Naive thymus-derived CD8-positive, alpha-beta T cell (primary cell): ENCODE measurements at places on chromosomes 4 and X. TPM values are rescaled to one million over a fixed set of nuclear protein-coding genes. Genes with fewer than 3 reads are reported as not detected.

DNA sequence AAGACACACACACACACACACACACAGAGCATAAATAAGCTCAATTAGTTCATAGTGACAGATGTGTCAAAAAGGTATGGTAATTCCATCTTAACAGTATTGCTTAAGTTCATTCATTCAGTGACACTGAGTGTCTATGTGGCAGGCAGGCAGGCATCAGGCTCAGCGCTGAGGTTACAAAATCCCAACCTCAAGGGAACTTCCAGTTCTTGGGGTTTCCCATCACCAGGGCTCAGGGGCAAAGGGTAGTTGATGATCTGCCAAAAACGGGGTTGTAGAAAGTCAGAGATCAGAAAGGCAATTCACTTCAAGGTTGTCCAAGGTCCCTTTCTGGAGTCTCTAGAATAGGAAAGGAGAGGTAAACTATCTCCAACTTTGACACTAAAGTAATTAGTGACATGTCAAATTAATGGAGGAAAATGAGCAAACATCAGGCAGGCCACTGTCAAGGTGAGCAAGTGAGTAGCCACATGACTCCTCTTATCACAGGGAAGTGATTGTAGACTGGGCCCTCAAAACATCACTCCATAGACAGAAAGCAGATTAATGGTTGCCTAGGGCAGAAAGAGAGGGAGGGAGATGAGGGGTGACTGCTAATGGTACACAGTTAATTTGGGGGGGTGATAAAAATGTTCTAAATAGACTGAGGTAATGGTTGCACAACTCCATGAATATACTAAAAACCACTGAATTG, 41.8 kb downstream of the GPC4 start:
- no peaks in the 10 kb centered on the region for H3K4me1 ChIP-seq
- no peaks in the 10 kb centered on the region for H3K36me3 ChIP-seq
- peaks cover 5% of the 10 kb centered on the region for H3K27me3 ChIP-seq
- H3K27ac ChIP-seq, result no peak overlapping the region
- H3K4me3 ChIP-seq, result no peak overlapping the region
- DNase-seq, result no peak

DAPP1 gene
- polyA plus RNA-seq, result 12.2 TPM

GRCh38 chr4:186291256-186291890, 25.4 kb downstream of the F11 start:
- DNase-seq, result no peak
- no peak overlapping the region for H3K4me3 ChIP-seq
- H3K36me3 ChIP-seq, result no peaks in the 10 kb centered on the region
- no peaks in the 10 kb centered on the region for H3K4me1 ChIP-seq
- peaks cover 27% of the 10 kb centered on the region for H3K27me3 ChIP-seq
- no peak overlapping the region for H3K27ac ChIP-seq

GRCh38 chr4:138445098-138445497, 202.9 kb upstream of the SLC7A11 start:
- H3K4me3 ChIP-seq, result no peak overlapping the region
- no peaks in the 10 kb centered on the region for H3K36me3 ChIP-seq
- H3K27me3 ChIP-seq, result no peaks in the 10 kb centered on the region
- H3K27ac ChIP-seq, result no peak overlapping the region
- peaks cover 2% of the 10 kb centered on the region for H3K4me1 ChIP-seq

DNA sequence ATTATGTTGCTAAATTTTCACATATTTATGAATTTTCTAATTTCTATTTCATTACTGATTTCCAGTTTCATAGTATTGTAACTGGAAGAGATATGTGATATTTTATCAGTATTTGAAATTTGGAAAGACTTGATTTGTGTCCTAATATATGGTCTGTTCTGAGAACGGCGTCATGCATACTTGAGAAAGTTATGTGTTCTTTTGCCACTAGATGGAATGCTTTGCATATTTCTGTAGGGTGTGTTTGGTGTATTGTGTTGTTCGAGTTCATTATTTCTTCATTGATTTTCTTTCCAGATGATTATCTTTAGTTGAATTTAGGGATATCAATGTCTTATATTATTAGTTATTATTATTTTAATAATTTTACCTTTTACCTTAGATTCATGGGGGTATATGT, 110.6 kb upstream of the ITM2A start:
- H3K4me3 ChIP-seq, result no peak overlapping the region
- peaks cover 9% of the 10 kb centered on the region for H3K27me3 ChIP-seq
- DNase-seq, result no peak
- no peak overlapping the region for H3K27ac ChIP-seq

DRP2 gene
- polyA plus RNA-seq, result not detected

- no peaks in the 10 kb centered on the region for H3K4me1 ChIP-seq
- H3K36me3 ChIP-seq, result no peaks in the 10 kb centered on the region
- no peak overlapping the region for H3K27ac ChIP-seq
- H3K27me3 ChIP-seq, result no peaks in the 10 kb centered on the region
Observed at GRCh38 chr4:47071901-47072341, 40.6 kb downstream of the GABRB1 start.

GRCh38 chr4:28402751-28403150, 1542.1 kb downstream of the STIM2 start:
- no peak overlapping the region for H3K27ac ChIP-seq
- H3K4me3 ChIP-seq, result no peak overlapping the region
- no peaks in the 10 kb centered on the region for H3K27me3 ChIP-seq
- no peaks in the 10 kb centered on the region for H3K4me1 ChIP-seq
- H3K36me3 ChIP-seq, result no peaks in the 10 kb centered on the region

- no peak for DNase-seq
- peaks cover 2% of the 10 kb centered on the region for H3K27me3 ChIP-seq
Observed at GRCh38 chrX:155334486-155335336, at the start of gene CLIC2. Gene CLIC2 (minus strand): TSS chrX:155334614. CDS start chrX:155334427, 187 bp downstream.

DNA sequence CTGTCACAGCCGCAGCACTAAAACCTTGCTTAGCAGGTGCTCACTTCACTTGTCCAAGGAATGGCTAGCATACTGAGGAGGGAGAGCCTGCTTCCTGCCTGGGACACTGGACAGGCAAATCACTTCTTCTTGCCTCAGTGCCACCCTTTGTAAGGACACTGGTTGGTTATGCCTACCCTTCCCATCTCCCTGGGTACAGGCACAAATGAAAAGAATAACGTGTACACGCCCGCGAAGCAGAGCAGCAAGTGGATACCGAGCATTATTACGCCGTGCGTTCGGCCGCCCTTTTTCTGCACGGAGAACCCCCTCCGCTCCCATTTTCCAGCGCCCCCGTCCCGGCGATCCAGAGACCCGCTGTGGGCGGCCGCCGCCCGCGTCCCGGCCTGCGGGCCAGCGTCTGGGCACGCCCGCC, 338 bp upstream of the KLHL2 start:
- peak overlapping the region; percentile 88 for H3K4me3 ChIP-seq
- H3K4me1 ChIP-seq, result peaks cover 70% of the 10 kb centered on the region
- H3K36me3 ChIP-seq, result no peaks in the 10 kb centered on the region
- H3K27ac ChIP-seq, result peak overlapping the region; percentile 94

DNA sequence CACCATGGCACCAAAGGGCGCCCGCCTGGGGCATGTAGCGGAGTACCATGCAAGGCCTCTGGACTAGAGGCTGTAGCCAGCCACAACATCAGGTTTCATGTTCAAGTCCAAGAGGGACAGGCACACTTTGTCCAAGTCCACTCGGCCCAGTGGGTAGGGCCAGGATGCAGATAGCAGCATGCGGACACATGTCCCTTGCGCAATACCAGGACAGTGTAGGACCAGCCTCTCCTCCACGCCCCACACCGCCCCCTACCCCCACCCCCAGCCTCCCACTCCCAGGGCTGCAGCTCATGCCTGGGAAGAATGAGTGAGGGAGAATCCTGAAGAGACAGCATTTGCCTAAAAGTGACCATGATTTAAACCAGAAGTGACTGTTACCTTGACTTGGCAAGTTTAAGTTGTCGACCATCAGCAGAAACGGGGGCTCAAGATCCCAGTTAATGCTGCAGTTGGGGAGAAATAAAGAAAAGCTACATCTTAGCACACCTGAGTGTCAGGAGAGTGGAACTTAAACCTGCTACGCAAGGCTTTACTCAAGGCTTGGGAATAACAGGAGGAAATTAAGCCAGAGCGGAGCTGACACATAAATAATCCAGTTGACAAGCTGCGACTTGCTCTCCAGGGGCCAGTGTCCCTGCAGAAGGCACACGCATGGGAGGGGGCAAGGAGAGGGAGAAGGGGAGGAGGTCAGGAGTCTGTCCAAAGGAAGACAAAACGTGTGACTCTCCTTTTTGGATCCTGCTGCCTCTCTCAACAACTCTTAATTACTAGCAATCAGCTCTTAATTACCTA, 221.7 kb downstream of the BCOR start:
- no peaks in the 10 kb centered on the region for H3K36me3 ChIP-seq
- DNase-seq, result no peak
- H3K4me3 ChIP-seq, result no peak overlapping the region
- H3K27ac ChIP-seq, result no peak overlapping the region
- peaks cover 23% of the 10 kb centered on the region for H3K4me1 ChIP-seq
- no peaks in the 10 kb centered on the region for H3K27me3 ChIP-seq

DNA sequence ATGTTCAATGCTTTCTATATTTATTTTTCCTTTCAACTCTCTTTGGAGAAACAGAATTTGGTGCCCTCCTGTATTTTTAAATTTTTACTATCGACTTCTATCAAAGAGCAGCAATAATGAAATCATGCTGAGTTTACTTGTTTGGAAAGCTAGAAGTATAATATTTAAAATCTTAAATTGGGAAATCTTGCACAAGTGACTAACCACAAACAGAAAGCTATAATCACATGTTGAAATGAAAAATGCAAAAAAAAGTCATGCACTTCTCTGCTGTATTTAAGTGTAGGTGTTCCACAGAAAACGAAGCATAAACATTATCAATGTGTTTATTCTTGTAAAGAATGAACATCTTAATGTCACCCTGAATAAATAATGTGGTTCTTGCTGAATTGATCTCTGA, 306.1 kb downstream of the PCDH18 start:
- no peak overlapping the region for H3K27ac ChIP-seq
- DNase-seq, result no peak
- H3K36me3 ChIP-seq, result no peaks in the 10 kb centered on the region
- H3K27me3 ChIP-seq, result no peaks in the 10 kb centered on the region
- H3K4me1 ChIP-seq, result no peaks in the 10 kb centered on the region

DNA sequence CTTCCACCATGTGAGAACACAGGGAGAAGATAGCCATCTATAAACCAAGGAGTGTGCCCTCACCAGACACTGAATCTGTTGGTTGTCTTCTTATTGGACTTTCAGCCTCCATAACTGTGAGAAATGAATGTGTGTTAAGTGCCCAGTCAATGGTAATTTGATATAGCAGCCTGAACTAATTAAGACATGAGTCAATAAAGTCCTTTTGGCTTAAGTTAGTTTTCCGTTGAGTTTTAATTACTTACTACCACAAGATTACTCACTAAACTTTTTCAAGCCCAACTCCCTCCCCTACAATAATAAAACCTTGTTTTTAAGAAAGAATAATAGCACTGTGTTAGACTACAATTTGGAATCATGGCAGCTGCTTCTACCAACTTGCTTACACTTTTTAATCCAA, 324.2 kb downstream of the PCDH19 start:
- no peak overlapping the region for H3K4me3 ChIP-seq
- H3K27me3 ChIP-seq, result no peaks in the 10 kb centered on the region
- H3K27ac ChIP-seq, result no peak overlapping the region
- no peaks in the 10 kb centered on the region for H3K4me1 ChIP-seq

DNA sequence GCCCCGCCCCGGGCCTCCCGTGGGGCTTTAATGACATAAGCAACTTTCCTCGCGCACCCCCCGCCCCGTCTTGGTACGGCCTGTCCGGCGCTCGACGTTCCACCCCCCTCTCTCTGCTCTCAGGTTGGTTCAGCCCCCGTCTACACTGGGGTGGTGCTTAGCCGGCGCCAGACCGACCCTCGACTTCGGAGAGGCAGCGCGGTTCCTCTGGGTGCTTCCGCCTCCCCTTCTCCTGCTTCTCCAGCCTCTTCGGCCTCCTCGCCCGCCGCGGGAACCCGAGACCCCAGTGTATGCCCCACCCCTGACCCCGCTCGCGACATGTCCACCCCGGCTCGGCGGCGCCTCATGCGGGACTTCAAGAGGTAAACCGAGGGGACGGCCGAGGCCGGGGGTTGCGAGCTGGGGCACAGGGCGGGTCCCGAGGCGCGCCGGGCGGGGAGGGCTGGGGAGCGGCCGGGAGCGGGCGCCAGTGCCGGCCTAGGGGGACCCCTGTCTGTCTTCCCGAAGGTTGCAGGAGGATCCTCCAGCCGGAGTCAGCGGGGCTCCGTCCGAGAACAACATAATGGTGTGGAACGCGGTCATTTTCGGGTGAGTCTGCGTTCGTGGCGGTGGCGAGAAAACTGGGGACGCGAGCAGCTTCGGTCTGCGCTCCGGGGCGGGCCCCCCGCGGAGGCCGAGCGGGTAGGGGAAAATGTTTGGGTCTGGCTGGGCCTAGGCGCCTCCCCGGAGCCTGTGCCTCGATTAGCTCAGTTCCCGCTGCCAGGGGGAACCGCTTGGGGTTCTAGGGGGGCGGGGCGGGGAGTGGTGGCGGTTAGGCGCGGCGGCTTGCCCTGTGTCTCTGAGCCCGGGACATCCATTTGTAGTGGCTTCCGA, at the start of gene UBE2A:
TSS of gene UBE2A (plus strand) at position 170 of the 873 bp plus-strand sequence. CDS start at position 319, 149 bp downstream.
- H3K4me3 ChIP-seq, result peak within 1 kb of the TSS; percentile 86
- peak; percentile 95 for DNase-seq
- H3K27ac ChIP-seq, result peak within 1 kb of the TSS; percentile 89

GRCh38 chrX:44244008-44244407, 99.5 kb downstream of the EFHC2 start:
- no peak for DNase-seq
- no peaks in the 10 kb centered on the region for H3K36me3 ChIP-seq
- no peaks in the 10 kb centered on the region for H3K27me3 ChIP-seq
- no peak overlapping the region for H3K4me3 ChIP-seq
- H3K27ac ChIP-seq, result no peak overlapping the region

DNA sequence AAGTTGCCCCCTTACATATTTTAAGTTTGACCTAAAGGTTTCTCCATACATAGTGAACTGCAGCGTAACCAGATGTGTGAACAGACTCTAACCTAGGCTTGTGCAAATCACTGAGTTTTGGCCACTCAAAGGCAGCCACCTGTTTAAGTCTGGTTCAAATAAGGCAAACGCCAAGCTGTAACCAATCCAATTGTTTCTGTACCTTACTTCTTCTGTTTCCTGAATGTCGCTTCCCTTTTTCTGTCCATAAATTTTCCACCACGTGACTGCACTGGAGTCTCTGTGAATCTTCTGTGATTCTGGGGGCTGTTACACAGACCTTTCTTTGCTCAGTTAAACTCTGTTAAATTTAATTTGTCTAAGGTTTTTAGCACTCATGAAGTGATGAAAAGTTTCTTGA, 618.8 kb downstream of the GLUD2 start:
- H3K36me3 ChIP-seq, result no peaks in the 10 kb centered on the region
- H3K4me3 ChIP-seq, result no peak overlapping the region
- no peaks in the 10 kb centered on the region for H3K4me1 ChIP-seq
- no peak overlapping the region for H3K27ac ChIP-seq
- no peaks in the 10 kb centered on the region for H3K27me3 ChIP-seq

DNA sequence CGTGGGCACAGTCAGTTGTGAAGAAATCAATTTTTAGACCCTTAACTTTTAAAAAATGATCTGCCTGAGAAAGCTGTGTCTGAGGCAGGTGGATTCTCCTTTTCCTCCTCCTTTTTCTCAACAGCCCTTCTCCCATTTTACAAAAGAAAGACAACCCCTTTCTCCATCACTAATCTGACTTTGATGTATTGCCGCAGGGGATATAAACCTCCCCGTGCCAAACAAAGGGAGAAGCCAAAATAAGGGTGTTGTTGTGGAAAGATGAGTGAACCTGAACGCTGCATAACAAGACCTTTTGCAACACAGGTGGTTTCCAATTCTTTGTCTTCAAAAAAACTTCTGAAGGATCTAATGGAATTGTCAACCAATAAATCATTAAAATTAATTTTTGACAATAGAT, 8.4 kb upstream of the FHL1 start:
- H3K27me3 ChIP-seq, result no peaks in the 10 kb centered on the region
- no peaks in the 10 kb centered on the region for H3K36me3 ChIP-seq
- H3K27ac ChIP-seq, result no peak overlapping the region
- no peak for DNase-seq
- H3K4me1 ChIP-seq, result peaks cover 5% of the 10 kb centered on the region
- no peak overlapping the region for H3K4me3 ChIP-seq
